ENCODE measurements at places on chromosomes 12 and 14.
A peak's percentile ranks its signal among the peaks of the same experiment; 100 is the strongest.

- no peak for DNase-seq
Observed at GRCh38 chr14:99720941-99721791, 37.1 kb downstream of the CYP46A1 start.

DNA sequence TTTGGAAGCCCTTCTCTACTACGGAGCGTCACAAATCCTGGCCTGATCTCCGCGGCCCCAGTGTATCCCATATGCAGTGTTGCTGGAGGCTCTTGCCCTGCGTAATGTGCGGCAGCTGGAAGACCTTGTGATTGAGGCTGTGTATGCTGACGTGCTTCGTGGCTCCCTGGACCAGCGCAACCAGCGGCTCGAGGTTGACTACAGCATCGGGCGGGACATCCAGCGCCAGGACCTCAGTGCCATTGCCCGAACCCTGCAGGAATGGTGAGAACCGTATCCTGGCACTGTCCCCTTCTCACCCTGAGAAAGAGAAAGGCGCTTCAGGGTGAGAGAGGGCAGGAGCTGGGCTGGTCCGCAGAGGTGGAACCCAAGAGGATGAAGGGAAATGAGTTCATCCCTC, 5.3 kb downstream of the COPS7A start:
- DNase-seq: no peak

DNA sequence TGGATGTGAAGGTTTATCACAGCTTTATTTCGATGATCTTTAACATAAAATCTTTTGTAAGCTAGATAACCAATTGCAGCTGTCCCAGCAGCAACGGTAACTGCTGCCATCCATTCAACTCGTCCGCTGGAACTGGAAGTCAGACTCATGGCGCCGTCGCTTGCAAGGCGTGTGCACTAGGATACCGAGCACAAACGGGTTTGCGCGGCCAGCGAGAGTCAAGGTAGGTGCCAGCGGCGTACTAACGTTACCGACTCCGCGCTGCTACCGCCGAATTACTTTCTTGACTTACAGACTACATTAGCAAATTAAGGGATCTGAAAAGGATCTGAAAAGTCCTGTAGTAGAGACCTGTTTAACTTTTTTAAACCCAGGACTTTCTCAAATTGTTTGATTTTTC, 47.4 kb upstream of the PRICKLE1 start:
- no peak for DNase-seq

DNA sequence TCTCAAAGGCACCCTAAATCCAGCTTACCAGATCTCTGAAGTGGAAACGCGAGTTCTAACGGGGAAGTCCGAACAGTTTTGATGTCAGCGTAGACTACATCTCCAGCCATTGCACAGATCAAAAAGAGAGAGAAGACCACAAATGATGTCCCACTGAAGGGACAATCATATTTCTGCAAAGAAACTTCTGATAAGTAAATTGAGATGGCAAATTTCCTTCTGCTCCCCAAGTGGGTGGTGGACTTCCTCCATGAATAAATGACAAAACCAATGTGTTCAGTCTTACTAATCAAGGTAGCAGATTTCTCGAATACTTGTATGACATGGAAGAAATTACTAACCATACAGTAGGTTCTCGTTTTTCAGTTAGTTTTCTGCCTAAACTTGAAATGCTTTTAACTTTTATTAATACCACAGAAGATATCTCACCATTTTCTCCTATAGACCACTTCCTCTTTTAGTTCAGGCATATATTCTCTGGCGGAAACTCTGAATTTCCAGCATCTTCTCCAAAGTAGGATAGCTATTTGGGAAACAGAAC, at the start of gene CLECL1:
TSS of gene CLECL1 (minus strand) at position 177 of the 541 bp plus-strand sequence.
- no peak for DNase-seq

- DNase-seq: peak; percentile 95
Observed at GRCh38 chr12:116319898-116320621, 42.6 kb upstream of the MED13L start.

GRCh38 chr12:7695566-7696197, at the start of gene GDF3:
Gene GDF3 (minus strand): TSS chr12:7695775. CDS start chr12:7695728, 47 bp downstream.
- DNase-seq: peak; percentile 18

GRCh38 chr14:54919330-54919729, 16.7 kb upstream of the GCH1 start:
- DNase-seq: no peak

GRCh38 chr14:24052656-24053547, 1.1 kb downstream of the CARMIL3 start:
- DNase-seq: no peak

DNA sequence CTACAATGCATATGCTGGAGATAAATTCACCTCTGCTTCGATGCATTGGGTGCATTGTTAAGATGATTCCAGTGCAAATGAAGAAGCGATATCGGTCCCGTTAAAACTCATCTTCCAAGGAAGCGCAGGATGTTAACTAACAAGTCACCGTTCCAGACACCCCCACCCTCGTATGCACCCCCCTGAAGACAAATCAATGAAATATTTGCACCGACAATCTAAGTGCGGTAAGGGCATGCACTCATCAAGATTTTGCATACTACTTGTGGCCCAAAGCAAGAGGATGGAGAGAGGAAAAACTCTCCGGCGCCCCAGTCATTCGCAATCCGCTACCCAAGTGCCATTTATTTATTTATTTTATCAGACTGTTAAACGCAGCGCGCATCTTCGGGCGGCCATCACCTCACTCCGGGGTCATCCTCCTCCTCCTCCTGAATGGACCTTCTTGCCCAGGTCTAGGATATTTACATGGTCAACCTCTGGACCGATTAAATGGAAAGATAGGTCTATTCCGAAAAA, 1.2 kb downstream of the NOVA1 start:
- DNase-seq: peak; percentile 48

DNA sequence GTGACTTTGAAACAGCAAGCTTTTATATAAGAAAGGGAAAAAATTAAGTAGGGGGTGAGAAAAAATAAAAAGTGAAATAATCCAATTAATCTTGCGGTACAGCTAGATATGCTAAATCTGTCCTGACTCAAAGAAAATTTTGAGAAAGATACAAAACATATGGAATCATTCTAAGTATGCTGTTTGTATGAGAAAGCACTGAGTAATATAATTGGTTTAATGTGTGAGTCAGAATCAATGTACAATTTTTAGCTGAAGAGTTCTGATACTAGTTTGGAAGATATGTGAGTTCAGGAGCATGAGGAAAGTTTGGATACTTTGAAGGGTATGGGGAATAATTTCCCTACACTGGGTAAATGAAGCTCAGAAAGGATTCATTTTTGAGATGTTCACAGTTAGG, 190.9 kb upstream of the RASSF8 start:
- peak; percentile 81 for DNase-seq

DNA sequence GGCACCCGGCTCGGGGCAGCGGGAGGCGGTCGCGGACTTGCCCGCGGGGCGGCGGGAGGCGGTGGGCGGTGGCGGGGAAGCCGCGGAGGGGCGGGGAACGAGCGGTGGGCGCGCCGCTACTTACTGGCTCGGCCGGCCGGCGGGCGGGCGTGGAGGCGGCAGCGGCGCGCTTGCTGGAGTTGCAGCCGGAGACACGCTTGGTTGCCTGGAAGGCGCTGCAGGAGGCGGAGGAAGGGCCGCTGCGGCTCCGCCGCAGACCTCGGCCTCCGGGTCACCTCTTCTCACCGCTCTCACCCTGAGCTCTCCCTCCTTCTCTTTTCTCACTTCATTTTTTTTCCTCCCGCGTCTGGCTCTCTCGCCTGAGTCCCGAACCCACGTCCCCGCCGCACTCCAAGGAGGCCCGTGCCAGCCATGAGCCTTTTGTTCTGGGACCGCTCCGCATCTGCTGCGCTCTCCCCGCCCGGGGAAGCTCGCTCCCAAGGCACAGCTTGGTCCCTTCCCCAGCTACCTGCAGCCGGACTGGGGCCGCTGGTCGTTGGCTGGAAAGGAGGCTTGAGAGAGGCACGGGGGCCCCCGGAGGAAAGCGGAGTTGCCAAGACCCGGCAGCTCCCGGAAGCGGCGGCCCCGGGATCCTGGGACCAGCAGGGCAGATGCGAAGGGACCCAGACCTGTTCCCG, 592 bp upstream of the KCNK10 start:
- peak; percentile 42 for DNase-seq

GRCh38 chr14:89417465-89418225, 612 bp upstream of the FOXN3 start:
- peak; percentile 69 for DNase-seq

- DNase-seq: no peak
Observed at GRCh38 chr14:97366400-97366799, 569.2 kb downstream of the VRK1 start.

GRCh38 chr14:95759941-95760340, 46.0 kb upstream of the TCL1A start:
- no peak for DNase-seq

- DNase-seq: no peak
Observed at GRCh38 chr14:91536327-91536726, 26.2 kb upstream of the PPP4R3A start.

DNA sequence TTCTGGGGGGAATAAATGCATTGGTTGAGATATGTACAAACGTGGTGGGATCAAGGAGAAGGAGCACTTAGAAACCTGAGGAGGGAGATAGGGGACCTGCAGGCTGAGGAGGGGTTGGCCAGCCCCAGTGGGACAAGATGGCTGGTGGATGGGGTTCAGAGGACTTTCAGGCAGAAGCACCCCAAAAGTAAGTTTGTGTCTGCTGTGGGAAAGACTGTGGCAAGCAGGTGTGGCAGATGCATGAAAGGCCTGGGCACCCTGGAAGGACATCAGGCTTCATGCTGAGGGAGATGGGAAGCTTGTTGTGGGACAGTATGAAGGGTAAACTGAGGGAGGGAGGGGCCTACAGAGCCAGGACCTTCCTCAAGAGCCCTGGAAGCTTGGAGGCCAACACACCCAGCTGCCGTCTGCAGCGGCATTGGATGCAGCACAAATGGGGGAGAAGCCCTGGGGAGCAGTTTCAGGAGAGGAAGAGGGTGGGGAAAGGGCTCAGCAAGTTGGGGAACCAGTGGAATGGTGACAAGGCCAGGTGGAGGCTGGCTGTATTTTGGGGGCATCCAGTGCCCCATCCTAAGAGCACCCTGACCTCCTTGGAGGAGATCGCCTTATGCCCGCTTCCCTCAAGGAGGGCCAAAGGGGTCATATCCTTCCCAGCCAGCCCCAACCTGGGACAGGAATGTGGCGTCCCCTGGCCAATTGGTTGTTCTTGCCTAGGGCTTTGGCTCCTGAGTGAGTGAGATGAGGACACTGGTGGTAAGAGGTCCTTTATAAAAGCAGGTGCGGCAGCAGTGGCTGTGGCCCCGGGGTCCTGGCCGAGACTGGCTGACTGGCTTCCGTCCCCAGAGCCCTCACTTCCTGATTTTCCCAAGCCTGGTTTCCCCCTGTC, 20.7 kb downstream of the NFKBIA start:
- DNase-seq: no peak

Data from adipocyte (in vitro differentiated cells).